ENCODE measurements at places on chromosomes 3 and 15.

GRCh38 chr3:78143000-78143399 is 1103.1 kb downstream of the ROBO2 start:
- no peak for DNase-seq

GRCh38 chr15:64521726-64522164 is 61.4 kb downstream of the ZNF609 start:
- no peak for DNase-seq

GRCh38 chr15:75449585-75450306 is 1.7 kb downstream of the SIN3A start:
- no peak for DNase-seq

DNA sequence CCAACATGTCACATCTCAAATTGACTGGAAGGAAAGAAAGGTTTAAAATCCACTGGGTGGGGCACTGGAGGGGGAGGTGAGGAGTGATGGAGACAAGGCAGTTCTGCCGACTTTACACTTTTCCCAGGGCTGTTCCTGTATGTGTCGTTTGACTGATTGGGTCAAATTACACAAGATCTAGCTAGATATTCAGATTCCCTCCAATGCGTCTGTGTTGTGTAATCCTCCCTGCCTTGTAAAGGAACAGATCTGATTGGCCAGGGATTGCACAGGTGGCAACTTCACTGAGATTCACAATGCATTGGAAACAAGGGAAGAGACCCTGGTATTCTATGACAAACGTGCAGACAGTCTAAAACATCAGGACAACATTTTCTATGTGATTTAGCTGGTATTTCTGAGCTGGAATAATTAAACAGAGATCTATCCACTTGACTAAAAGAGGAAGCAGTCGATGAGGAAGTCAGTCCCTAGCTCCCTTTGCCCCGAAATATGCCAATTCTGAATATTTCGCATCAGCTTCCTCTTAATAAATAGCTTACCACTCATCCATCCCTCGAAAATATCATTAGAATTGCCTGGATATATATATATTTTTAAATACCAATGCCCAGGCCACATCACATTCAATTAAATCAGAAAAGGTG is 312.9 kb downstream of the RORA start:
- no peak for DNase-seq

DNA sequence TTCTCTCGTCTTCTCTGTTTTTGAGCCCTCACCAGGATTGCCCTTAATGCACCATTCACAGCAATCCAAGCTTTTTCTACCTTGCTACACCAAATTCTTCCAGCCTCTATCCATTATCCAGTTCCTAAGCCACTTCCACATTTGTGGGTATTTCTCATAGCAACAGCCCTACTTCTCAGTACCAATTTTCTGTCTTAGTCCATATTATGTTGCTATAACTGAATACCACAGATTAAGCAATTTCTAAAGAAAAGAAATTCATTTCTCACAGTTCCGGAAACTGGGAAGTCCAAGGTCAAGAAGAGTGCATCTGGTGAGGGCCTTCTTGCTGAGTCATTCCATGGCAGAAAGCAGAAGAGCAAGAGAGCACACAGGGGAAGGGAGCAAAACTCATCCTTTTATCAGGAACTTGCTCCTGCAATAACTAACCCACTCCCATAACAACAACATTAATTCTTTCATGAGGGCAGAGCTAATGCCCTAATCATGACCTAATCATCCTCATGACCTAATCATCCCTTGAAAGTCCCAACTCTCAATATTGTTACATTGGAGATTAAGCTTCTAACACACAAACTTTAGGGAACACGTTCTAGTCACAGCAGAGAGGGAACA is 9.7 kb upstream of the EIF1B start:
- DNase-seq: no peak

DNA sequence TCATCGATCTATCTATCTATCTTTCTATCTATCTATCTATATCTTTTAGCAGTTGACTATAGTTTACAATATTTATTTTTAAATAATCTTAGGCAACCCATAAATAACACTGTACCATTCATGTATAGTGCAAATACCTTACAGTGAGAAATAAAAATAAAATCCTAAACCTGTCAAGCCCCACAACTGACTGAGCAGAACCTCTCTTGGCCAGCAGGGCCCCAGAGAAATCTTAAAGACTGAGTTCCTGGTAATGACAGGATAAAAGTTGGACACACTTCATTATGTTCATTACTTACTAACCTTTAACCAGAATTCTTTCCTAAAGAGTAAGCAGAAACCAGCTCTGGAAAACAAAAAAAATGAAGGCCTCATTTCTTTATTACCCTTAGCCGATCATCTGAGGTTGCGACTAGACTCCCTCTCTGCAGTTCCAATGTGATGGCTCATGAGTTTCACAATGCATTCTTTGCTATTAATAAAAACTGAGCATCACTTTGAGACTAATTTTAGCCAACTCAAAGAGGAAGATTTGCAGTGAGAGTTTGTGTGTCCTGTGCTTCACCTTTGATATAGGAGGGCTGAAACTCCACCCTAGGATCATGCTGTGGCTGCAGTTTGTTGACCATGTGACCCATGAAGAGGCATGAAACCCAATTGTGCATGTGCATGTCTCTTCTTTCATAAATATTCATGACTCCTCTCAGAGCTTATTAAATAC is 1072.0 kb downstream of the NSUN3 start:
- DNase-seq: no peak

GRCh38 chr15:51401872-51402517 is 60.5 kb downstream of the GLDN start:
- no peak for DNase-seq

DNA sequence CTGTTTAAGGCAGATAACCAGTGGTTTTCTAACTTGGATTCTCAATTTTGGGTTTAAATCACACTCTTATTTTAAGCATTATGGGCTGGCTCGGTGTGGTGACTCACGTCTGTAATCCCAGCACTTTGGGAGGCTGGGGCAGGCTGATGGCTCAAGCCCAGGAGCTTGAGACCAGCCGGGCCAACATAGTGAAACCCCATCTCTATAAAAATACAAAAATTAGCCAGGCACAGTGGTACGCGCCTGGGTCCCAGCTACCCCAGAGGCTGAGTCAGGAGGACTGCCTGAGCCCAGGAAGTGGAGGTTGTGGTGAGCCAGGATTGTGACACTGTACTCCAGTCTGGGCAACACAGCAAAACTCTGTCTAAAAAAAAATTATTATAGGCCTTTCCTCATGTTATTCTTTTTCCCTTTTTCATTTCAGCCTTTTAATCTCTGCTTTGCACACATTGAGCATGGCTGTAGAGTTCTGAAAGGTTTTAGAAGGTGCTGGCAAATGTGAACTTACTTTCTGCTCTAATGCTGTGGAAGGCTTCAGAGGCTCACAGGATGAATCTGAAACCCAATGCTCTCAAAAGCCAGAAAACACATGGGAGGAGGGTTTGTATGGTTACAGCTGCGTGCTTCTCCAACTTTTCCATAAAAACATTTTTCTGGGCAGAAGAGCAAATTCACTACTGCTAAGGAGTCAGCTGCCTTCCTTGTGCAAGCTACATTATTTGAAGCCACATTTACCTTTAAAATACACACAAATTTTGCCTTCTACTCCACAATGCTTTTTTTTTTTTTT is 32.5 kb downstream of the CHAC1 start:
- DNase-seq: no peak

- no peak for DNase-seq
These were observed 110.0 kb downstream of the OPA1 start for GRCh38 chr3:193702967-193703366.

- DNase-seq: peak; percentile 10
These were observed 148.4 kb upstream of the ATP11B start for GRCh38 chr3:182644790-182645433.

DNA sequence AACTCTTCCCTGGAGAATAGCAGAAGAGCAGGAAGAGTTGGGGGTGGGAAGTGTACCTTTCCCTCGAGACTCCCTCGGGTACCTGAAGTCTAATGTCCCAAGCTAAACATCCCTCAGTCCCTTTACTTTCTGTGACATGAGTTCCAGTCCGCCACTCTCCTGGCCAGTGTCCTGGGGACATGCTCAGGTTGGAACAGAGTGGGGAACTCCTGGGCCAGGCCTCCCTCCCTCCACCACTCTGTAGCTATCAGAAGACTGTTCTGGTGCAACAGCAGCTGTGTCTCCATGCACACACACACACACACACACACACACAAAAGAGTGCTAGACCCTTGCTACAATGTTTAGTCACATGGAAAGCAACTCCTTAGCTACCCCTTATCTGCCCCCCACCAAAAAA is 155.0 kb upstream of the HES1 start:
- DNase-seq: no peak

DNA sequence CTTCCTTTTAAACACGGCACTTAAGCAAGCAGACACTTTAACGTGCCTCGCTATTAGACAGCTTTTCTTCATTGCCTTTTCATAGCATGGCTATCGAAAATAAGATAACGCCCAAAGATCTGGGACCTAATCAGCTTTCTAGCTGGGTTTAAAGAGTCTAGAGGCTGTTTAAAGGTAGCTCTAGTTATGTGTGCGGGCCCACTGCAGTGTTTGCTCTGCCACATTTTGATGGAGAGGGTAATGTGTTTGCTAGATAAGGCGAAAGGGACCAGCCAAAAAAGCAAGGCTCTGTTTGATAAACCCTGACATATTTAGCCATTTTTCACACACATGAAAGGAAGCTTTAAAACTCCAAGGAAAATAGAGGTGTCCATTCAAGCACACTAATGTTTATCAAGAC is 91.6 kb downstream of the NR2F2 start:
- no peak for DNase-seq

GRCh38 chr3:39107388-39108199 is at the start of the genes GORASP1 and TTC21A:
Gene GORASP1, minus strand, starts transcription at chr3:39107627. Its CDS starts 86 bp downstream, at chr3:39107541.
Gene TTC21A, plus strand, starts transcription at chr3:39107680. Its CDS starts 158 bp downstream, at chr3:39107838.
- DNase-seq: peak; percentile 40

DNA sequence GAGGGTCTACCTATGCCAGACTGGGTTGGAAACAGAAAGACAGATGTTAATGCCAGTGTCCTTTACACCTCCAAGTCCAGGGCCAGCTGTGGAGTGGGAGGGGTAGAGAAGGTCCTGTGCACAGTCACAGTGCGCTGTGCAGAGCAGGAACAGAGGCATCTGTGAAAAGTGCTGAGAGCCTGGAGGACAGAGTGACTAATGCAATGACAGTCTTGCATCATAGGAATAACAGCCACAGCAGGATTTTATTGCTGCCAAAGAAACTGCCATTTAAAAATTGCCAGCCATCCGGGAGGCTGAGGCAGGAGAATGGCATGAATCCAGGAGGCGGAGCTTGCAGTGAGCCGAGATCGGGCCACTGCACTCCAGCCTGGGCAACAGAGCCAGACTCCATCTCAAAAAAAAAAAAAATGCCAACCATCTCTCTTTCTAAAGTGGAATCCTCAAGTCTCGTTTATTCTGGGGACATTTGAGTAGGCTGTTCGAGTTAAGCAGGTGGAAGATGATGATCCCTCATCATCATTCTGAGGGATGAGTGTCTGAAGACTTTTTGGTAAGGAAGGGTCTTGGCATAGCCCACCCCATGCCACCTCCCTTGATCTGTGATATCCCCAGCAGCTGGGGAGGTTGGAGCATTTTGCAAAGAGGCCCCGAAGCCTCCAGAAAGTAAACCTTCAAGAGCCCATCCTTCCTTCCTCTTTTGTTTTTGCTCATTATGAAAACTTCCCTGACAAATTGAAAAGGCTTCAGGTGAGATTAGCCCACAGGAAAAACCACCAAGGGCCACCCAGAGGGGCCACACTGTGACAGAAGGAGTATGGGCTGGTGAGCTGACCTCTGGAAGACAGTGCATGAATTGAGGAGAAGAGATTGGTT is 7.7 kb downstream of the CCR2 start:
- DNase-seq: no peak

GRCh38 chr15:98121536-98121935 is 161.0 kb downstream of the ARRDC4 start:
- no peak for DNase-seq

GRCh38 chr15:81407718-81408117 is 33.7 kb upstream of the TMC3 start:
- DNase-seq: no peak

- DNase-seq: no peak
These were observed 169.7 kb upstream of the TBC1D5 start for GRCh38 chr3:17911986-17912760.

- DNase-seq: no peak
These were observed 327.3 kb upstream of the SATB1 start for GRCh38 chr3:18752273-18752934.

DNA sequence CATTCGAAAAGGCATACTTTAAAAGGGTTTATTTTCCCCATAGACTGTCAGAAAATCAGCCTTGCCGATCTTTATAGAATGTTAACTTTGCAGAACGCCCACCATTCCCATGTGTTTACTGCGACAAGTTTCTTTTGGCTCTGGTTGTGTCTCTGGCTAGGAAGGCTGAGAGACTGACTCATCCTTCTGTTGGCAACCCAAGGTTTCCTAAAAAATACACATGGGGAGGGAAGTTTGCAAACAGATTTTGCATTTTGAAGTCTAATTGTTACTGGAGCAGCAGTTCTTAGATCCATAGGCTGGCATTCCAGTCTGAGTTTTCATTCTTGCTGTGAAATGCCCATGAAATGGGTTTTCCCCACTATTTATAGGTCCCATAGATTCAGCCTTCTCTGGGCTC is 37.9 kb upstream of the MINAR1 start:
- DNase-seq: no peak

GRCh38 chr15:73885954-73886700 is 12.8 kb downstream of the TBC1D21 start:
- DNase-seq: no peak

DNA sequence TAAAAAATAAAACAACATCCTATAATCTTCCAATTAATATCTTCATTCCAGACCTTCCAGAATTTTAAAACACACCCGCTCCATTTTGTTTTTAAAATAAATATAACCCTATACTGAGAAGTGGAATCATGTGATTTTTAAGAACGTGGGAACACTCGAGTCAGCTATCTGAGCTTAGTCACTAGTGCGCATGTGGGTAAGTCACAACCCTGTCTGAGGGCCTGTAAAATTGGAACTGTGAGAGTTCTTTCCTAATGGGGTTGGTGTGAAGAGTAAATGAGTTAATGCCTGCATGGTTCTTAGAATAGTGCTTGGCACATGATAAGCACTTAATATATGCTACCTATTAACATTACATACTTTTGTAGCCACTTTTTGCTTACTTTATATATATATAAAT is 19.9 kb upstream of the POLR2M start:
- no peak for DNase-seq

DNA sequence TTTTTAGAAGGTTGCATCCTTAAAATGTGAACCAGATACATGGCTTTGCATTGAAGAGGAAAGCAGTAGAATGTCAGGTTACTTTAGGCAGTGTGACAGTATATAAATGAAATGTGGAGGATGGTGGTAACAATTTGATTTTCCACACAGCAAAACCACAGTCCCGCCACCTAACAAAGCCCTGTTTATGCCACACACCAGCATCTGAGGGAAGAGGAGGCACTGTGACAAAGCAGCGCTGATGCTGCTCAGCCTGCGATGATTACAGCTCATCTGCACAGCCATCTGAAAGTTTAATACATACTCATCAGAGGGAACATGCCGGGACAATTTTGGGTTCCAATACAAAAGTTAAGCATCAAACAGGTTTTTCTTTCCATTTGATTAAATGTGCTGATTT is 8.9 kb downstream of the RNF7 start:
- DNase-seq: no peak

GRCh38 chr3:139473155-139473771 is 3.1 kb downstream of the RBP2 start:
- DNase-seq: no peak
